ENCODE measurements at places on chromosomes 11 and 22.

DNA sequence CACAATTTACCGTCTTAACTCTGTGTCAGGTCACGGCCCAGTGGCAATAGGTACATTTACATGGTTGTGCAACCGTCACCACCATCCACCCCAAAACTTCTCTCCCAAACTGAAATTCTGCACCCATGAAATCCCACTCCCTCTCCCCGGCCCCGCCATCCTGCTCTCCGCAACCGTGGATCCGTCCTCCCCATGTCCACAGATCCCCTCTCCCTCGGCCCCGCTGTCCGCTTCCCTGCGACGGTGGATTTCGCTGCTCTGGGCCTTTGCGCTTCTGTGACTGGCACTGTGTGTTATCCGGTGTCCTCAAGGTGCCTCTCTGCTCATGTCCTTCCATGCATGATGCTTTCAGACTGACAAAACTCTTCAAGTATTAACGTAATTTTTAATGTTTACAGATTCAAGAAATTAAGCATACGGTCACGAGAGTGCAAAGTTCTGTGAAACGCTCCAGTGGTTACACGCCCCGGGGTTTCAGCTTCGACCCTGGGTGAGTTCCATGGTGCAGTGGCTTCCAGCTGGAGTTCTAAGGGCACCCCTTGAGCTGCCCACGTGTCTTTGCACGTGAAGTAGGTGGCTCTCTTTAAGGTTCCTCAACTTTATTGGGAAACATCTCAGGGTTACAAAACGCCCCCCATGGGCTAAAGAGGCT, 76.4 kb downstream of the KCNQ1 start:
- no peak for DNase-seq

DNA sequence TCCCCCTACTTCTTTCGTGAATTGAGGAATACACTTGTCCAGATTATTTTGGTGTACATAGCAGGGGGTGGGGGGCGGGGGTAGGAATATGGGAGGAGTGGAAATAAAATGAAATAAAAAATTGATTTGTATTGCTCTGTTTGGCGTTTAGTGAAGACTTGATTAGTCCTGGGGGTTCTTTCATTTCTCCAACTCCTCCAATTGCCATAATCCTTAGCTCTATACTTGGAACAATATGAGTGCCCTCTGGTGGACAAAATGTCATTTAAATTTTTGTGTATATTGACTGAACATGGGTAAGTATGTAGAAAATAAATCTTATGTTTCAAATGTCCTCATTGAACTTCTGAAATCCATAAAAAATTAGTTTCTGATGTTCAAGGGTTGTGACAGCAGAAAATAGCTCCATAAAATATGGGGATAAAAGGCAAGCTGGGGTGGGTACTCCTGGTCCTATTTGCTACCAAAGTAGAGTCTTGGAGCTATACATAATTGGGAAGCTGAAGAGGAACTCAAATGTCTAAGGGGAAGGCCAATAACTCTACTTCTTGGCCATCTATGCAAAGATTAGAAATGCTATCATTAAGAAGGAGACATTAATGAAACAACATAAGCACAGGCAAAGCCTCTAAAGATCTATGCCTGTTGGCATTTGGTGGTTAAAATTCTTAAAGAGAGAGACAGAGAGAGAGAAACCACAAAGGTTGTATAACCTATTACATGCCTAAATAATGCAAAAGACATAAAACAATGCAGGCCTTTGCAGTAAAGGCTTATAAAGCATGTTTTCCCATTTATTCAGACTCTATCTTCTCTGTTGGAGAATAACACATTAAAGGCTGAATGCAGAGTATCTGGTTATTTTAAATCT, 421.6 kb downstream of the METTL15 start:
- DNase-seq, result no peak

DNA sequence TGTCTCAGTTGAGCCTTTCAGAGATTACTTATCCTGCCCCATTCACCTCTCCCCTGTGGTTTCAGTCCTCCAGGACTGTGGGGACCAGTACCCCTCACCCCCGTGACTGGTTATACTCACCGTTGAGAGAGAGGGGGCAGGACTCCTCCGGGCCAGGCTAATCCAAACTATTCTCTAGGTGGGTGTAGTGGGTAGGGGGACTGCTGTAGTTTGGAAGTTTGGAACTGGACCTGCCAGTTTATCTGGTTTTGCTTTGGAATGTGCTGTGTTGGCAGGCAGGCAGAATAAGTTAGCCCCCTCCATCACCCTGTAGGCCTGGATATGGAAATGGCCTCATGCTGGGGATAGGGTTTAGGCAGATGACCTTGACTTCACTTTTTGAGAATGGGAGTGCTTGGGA, 13.5 kb downstream of the TEAD1 start:
- DNase-seq, result no peak

DNA sequence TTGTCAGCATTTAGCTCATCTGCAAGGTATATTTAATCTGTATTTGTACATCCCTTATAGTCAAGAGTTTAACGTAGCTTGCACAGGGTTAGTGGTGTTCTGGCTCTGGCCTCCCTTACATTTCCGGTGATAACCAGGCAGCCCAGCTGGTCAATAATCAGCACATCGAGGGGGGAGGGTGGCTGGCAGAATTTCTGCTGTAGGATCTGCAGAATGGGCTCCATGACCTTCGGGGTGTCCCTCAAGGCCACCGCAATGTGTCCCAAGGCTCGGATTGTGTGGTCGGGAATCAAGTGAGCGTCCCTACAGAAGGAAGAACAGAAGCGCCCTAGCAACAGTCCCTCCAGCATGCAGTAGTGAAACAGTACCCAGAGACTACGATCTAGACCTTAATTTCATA, 25.1 kb downstream of the SERPIND1 start:
- DNase-seq, result no peak

DNA sequence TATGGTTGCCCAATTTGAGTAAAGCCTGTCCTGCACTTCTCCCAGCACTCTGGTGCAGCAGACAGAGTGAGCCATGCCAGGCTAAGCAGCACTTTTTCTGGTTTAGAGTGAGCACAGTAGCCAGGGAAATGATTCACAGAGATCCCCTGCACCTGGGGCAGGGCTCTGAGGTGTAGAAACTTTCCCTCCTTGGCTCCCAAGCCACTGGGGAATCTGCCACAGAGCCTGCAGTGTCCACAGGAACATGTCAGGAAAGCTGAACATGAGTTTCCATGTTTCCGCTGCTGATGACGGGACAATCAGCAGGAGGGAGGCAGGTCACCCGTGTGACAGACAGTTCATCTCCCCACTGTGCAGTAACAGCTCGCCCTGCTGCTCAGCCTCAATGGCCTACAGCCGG, 429.9 kb upstream of the B3GAT1 start:
- DNase-seq, result no peak

- no peak for DNase-seq
Observed at GRCh38 chr11:44977493-44977984, 26.9 kb upstream of the TP53I11 start.

DNA sequence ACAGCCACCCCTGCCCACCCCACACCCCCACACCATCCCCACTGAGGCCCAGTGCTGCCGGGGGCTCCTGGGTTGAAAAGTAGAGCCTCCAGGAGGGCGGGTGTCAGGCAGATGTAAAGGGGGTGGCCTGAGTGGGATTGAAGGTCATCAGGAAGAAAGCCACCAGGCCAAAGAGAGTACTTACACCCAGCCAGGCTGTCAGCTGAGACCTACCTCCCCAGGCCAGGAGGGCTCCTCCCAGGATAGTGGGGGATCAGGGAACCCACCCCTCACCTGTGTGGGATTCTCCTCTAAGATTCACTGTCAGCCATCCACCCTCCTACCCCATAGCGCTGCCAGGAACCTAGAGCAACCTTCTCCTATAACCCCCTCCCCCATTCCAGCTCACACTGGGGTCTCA, 17.2 kb upstream of the FCHSD2 start:
- no peak for DNase-seq

GRCh38 chr11:121337078-121337477, 44.5 kb downstream of the SC5D start:
- no peak for DNase-seq

DNA sequence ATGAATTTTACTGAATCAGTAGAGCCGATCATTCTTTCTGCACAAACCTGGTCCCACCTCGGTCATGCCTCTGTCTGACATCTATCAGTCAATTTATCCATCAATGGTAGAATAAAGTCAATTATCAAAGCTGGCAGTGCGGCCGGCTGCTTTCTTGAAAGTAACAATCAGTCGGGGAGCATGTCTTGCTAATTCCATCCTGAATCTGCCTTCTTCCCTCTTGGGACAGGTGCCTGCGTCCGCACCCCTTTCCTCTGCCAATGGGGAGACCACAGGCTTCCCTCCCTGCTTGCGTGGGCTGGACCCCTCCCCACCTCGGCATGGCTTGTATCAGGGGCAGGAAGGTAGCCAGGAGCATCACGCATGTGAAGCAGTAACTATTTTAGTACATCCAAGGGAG, 962.9 kb downstream of the BRD1 start:
- no peak for DNase-seq

DNA sequence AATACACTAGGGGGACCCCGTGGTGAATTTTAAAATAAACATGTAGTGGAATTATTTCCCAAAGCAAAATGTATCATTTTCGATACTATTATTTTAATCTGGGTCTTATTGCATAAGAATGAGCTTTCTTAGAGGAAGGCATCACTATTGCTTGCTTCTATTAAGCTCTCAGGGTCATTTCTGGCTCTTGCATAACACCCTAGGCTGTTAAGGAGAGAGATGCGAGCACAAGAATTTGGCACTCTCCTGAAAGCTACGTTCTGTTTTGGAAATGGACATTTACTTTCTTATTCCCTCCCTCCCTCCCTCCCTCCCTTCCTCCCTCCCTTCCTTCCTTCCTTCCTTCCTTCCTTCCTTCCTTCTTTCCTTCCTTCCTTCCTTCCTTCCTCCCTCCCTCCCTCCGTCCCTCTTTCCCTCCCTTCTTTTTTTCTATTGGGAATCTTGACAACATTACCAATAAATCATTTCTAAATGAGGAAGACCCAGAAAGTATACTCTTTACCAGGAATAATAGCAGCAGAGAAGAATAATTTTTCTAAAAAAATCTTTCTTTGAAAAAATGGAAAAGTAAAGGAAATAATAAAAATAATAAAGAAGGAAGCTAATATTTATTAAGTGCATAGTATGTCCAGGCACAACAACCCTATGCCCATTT, 83.6 kb upstream of the BDNF start:
- no peak for DNase-seq

DNA sequence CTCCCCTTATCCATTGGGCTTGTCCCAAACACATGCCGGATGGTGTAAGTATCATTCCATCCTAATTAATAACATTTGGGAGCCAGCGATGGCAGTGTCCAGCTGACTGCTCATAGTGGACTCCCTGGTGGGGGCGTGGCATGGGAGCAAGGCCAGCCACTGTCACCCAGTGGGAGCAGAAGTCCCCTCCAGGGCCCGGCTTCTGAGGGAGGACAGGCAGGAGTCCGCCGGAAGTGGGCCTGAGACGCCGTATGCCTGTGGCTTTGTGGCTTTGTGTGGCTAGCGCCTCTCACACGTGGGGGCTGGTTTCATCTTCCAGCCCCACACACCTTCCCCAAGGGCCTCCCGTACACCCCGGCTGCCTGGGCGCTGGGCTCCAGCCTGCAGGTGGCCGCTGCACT, 124.5 kb downstream of the KCNQ1 start:
- no peak for DNase-seq

- no peak for DNase-seq
Observed at GRCh38 chr11:122871302-122871701, 11.3 kb upstream of the JHY start.

- DNase-seq, result no peak
Observed at GRCh38 chr22:27151407-27151806, 494.0 kb downstream of the MIAT start.

DNA sequence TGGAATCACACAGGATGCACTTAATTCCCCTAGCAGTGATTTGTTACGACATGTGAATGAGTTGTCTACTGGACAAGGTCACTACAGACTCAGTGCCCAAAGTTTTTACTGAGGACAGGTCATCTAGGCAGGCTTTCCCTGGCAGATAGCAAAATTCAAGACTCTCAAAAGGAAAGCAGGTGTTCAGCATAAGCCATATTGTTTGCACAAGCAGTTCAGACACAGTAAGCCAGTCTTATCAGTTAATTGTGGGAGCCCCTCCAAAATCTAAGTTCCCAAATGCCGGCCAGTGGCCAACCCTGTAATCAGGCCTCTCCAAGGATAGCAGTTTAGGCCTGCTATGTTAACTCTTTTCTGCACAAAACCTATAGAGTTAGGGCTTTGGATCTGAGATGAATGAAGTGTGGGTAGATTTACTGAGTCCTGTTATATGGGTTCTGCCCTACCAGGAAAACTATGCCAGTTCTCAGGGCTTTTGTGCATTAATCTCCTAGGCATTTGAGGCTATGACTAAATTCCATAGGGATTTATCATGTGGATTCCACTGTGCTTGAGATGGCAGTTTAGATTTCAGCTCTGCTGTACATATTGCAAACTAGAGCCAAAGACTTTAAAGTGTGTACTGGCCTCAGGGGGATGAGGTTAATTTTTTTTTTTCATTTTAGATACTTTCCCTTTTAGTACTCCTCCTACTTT, 4.8 kb upstream of the ARHGEF12 start:
- DNase-seq, result peak; percentile 58

GRCh38 chr11:128552783-128553661, 34.3 kb downstream of the ETS1 start:
- no peak for DNase-seq

DNA sequence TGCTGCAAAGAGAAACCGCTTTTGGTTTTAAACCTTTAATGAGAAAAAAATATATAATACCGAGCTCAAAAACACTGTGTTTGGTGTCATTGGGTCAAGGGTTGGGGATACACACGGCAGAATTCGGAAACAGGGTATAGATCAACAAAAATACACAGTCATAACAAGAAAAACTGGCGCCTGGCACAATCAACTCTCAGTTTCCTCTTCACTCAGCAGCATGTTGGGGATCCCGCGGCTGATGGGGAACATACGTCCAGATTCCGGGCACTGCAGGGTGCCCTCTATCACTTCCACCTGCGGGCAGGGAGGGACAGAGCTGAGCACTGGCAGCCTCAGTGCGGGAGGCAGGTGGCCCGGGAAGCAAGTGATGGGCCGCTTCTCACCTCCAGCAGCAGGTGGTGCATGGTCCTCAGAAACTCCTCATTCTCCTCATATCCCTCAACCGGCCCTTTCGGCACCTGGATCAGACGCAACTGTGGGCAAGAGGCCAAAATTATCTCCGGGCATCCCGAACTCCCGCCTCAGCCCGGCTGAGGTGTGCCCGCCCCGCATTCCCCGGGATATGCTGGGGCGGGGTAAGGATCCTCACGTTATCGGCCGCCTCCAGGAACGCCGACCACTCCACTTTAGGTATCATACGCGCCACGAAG, 561 bp downstream of the TRMT112 start:
- DNase-seq, result no peak

DNA sequence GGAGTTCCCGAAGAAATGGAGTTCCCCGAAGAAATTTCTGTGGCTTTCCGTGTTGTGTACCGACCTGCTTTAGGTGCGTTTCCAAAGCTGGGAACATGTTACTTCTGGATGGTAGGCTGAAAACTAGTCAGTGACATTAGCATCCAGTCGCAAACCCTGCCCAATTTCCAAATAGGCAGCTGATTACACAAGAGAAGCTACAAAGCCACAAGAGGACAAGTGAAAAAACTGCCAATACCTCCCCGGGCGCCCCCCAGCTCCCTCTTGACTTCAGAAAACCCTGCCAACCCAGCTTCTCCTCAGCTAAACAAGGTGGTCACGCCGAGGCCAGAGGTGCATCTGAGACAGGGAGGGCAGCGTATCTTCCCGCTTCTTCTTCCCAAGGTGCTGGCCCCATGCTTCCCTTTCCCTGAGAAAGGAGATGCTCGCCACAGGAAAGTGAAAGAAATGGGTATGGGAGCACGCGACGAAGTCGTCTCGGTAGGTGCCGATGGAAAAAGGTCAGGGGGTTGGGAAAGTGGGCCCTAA, 551 bp downstream of the AGBL2 start:
- DNase-seq, result no peak

GRCh38 chr22:23180893-23181720, 798 bp downstream of the BCR start:
- DNase-seq, result no peak
